Naive thymus-derived CD8-positive, alpha-beta T cell (primary cell): ENCODE measurements at places on chromosomes 2 and 18. TPM values are rescaled to one million over a fixed set of nuclear protein-coding genes. Genes with fewer than 3 reads are reported as not detected.

Gene SLC30A3
- total RNA-seq = not detected

Gene TUBA3E
- not detected for total RNA-seq

- H3K36me3 ChIP-seq = peaks cover 5% of the 10 kb centered on the region
Observed at GRCh38 chr2:114032705-114033104, 142.8 kb downstream of the ACTR3 start.

DNA sequence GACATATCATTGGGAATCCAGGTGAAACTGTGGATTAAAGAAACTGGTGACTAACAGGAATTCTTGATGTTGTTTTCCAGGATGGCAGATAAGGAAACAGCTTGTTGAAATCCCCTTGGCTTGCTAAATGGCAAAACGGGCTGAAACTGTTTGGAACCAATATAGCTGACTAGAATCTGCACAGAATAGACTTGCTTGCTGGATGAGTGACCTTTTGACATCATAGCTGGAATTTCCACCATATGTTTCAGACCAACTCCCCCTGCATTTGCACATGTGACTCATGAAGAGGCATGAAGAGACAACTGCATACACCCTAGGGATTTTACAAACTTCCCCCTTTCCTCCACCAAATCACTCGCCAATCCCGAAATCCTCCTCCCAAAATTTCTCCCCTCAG, 87.7 kb upstream of the LYPD1 start:
- no peaks in the 10 kb centered on the region for H3K4me1 ChIP-seq
- DNase-seq = no peak
- peaks cover 4% of the 10 kb centered on the region for H3K36me3 ChIP-seq
- H3K27ac ChIP-seq = no peak overlapping the region
- no peak overlapping the region for H3K4me3 ChIP-seq

DNA sequence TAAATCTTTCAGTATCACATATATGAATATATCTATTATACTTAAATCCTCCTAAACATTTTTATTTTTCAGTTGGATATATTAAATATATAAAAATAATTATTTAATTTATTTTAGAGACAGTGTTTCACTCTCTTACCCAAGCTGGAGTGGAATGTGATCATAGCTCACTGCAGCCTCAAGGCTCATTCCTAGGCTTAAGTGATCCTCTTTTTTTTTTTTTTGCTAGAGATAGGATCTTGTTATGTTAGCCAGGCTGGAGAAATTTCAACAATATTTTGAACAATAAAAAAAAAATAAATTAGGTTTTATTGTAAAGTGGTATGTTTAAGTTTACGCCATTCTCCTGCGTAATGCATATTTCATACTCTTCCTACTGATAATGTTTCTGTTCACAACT, 4.2 kb downstream of the SPAST start:
- no peak overlapping the region for H3K27ac ChIP-seq
- H3K4me1 ChIP-seq = peaks cover 61% of the 10 kb centered on the region
- no peaks in the 10 kb centered on the region for H3K27me3 ChIP-seq
- peaks cover 34% of the 10 kb centered on the region for H3K36me3 ChIP-seq
- no peak for DNase-seq

Gene MLPH
- not detected for total RNA-seq

GRCh38 chr2:213259266-213259665, 25.0 kb upstream of the SPAG16 start:
- no peaks in the 10 kb centered on the region for H3K36me3 ChIP-seq
- DNase-seq = no peak
- H3K27ac ChIP-seq = no peak overlapping the region
- no peaks in the 10 kb centered on the region for H3K4me1 ChIP-seq

- no peaks in the 10 kb centered on the region for H3K4me1 ChIP-seq
- no peak for DNase-seq
- peaks cover 4% of the 10 kb centered on the region for H3K27me3 ChIP-seq
- H3K4me3 ChIP-seq = no peak overlapping the region
- H3K27ac ChIP-seq = no peak overlapping the region
Observed at GRCh38 chr2:182245963-182246362, 180.9 kb downstream of the PDE1A start.

DNA sequence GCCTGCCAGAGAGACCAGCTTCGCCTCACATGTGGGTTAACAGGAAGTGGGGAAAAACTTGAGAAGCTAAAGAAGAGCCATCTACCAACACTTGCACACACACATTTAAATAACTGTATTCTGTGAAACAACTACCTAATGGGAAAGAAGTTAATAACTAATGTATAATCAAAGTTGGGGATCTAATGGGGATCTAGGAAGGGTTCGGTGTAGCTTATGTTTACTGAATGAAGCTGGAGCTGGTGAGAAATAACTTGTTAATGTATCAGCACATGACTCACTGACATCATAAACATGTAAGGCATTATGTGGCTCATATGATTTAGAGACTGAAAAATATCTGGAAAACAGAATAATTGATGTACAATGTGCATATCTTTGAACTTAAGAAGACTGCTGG, 421.3 kb upstream of the NXPH2 start:
- no peak overlapping the region for H3K27ac ChIP-seq
- no peak overlapping the region for H3K4me3 ChIP-seq
- no peaks in the 10 kb centered on the region for H3K36me3 ChIP-seq
- H3K4me1 ChIP-seq = no peaks in the 10 kb centered on the region
- no peak for DNase-seq

Gene OBSL1
- 0.96 TPM for total RNA-seq

DNA sequence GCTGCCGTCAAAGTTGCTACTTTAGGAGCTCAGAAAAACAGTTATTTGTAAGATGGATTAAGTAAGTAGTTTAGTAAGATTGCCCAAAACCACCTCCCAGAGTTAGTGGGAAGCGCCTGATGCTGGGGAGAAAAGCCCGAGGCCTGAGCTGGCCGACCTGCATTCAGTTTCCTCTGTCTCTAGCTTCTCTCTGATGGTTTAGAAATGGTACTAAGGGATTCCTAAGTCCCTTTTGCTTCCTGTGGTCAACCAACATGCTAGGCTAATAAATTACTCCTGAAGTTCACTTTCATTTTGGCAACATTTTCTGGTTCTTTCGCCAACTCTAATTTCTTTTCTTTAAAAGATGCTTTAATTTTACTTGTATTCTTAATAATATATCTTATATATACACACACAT, 60.1 kb downstream of the ASAP2 start:
- H3K36me3 ChIP-seq = no peaks in the 10 kb centered on the region
- no peak overlapping the region for H3K4me3 ChIP-seq
- no peaks in the 10 kb centered on the region for H3K4me1 ChIP-seq
- DNase-seq = no peak
- no peak overlapping the region for H3K27ac ChIP-seq
